ENCODE measurements at places on chromosomes 11 and 22.

DNA sequence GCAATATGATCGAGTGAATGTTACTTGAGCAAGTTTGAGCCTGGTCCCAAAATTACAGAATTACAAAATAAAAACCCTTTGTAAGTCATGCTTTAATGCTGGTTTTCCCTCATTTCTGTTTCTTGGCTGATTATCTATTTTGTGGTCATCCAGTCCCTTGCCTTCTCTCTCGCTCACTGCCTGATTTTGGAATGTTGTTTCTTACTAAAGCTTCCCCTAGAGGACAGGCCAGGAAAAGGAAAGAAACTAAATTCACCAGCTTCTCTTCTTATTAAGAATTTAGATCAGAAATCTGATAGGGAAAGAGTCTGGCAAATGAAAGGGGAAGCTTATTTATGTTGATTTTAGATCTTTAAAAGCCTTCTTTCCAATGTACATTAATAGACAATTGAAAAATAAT is 16.6 kb upstream of the BDNF start:
- DNase-seq: no peak

GRCh38 chr11:69797156-69797555 is 22.0 kb upstream of the FGF4 start:
- DNase-seq: no peak

DNA sequence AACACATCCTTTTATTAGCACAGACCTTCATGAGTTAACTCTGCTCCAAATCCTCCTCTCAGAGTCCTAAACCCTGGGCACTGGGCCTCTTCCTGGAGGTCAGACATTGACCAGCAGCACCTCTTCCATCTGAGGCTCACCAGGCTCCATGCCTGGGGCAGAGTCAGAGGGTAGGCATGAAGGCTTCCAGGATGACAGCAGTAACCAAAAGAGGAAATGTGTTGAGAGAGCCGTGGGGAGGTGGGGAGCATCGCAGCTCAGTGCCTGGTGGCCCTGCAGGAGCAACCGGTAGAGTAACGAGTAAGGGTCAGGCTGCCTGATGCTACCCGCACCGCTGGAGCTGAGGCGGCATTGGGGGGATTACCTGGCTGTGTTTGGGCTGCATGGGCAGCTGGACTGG is 9.4 kb upstream of the NAV2 start:
- no peak for DNase-seq

- peak; percentile 40 for DNase-seq
These were observed at the start of gene ESAM for GRCh38 chr11:124762105-124762623. TSS of gene ESAM (minus strand) at chr11:124762290. CDS start at chr11:124762154, 136 bp downstream.

DNA sequence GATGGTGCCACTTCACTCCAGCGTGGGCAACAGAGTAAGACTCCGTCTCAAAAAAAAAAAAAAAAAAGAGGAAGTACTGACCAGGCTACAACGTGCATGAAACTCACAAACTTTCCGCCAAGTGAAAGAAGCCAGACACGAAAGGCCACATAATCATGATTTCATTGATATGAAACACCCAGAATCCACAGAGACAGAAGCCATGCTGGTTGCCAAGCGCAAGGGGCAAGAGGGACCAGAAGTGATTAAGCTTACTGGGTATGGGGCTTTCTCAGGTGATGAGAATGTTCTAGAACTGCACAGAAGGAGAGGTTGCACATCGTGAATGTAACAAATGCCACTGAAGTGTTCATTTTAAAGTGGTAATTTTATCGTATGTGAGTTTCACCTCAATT is 60.9 kb downstream of the CELSR1 start:
- DNase-seq: no peak

- DNase-seq: no peak
These were observed 51.7 kb downstream of the GRAMD4 start for GRCh38 chr22:46671824-46672432.

DNA sequence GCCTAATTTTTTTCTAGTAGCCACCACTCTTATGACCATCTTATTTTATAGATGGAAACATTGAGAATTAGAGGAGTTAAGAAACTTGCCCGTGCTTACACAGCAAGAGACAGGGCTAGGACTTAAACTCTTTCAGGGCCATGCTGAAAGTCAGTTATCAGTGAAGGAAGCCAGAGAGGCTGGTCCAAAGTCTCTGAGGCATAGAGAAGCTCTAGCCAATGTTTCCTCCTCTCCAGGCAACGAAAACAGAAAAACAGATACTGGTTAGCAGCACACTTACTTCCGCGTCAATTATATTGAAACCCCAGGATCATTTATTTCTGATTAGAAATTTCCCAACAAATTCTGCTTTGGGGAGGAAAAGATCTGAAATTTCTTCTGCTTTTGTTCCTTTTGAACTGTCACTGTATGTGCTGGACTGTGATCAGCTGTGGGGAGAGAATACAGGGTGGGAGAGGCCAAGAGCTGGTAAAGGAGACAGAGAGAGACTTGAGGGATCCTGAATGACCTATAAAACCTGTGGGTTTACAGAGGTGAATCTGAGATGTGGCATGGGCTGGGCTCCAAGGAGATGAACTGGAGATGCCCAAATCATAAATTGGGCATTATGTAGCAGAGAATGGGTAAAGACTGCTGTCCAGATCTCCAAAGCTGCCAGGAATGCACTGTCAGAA is 37.5 kb upstream of the CAPRIN1 start:
- no peak for DNase-seq

- DNase-seq: no peak
These were observed 10.0 kb downstream of the RHBDD3 start for GRCh38 chr22:29257751-29258181.

DNA sequence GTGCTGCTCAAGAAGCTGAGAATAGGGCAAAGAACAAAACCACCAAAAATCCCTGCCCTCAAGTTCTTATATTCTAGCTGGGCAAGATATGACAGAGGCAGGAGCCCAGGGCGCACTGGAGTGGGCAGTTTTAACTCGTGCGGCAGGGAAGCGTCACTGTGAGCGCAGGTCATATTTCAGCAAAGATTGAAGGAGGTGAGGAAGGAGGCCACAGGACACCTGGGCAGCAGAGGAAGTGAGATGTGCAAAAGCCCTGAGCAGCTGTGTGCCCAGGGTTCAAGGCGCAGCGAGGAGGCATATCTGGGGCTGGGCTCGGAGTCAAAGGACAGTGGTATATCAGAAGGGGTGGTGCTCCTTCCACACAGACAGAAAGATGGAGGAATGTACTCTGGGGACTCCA is 13.5 kb downstream of the KCNC1 start:
- DNase-seq: no peak

- peak; percentile 32 for DNase-seq
These were observed 101.6 kb upstream of the PARVA start for GRCh38 chr11:12275818-12276217.

- DNase-seq: no peak
These were observed 16.6 kb upstream of the GNB1L start for GRCh38 chr22:19871023-19871844.

GRCh38 chr22:39088685-39089032 is 8.4 kb upstream of the APOBEC3H start:
- DNase-seq: no peak

DNA sequence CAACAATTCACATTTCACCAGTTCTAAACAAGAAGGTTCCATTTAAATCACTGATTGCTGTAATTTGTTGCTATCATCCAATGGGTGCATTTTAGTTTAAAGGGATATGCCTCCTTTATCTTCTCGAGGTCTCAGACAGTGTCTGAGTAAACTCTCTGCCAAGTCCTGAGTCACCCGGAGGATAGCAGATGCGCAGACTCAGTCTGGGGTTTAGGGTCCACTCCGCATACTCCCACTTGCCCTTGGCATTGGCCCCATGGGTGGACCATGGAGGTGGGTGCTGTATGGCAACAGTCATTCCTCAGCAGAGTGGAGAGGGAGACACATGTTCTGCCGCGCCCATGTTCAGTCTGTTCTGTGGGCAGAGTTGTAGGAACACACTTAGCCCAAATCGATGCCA is 65.4 kb upstream of the CRTAM start:
- DNase-seq: no peak

DNA sequence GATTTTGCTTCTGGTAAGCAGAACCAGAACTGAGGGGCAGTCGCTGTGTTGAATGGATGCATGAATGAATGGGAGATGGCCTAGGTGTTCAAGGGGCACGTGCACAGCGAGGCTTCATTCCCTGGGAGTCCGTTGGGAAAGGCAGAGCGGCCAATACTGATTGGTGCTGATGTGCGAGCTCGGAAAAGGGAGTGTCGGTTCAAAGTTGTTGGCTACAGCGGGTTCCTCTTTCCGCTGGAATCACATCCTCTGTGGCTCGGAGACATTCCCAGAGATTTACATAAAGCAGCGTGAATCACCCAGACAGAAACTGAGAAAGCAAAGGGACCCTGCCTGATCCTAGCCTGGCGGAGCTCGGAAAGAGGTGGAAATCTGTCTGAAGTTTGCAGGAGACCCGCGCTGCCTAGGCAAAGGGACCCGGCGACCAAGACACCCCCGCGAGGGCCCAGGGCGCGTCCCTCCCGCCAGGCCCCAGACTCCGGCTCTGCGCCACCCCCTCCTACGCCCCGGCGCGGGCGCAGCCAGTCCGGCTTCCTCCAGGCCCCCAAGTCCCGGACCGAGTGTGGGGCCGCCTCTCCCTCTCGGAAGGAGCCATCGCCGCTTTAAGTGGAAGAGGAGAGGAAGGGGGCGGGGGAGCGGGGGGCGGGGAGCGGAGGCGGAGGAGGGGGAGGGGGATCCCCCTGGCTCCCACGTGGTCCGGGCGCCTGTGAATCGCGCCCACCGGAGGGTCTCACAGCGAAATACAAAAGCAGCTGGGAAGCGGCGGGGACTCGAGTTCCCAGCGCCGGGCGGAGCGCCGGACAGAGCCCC is at the start of gene FJX1:
FJX1 (plus strand) TSS at position 774 of the 810 bp plus-strand sequence. CDS start 177 bp downstream, outside the sequence.
- DNase-seq: peak; percentile 87

- DNase-seq: no peak
These were observed 2.5 kb upstream of the OR52D1 start for GRCh38 chr11:5486003-5486402.

GRCh38 chr11:63503492-63503891 is 2.4 kb upstream of the LGALS12 start:
- no peak for DNase-seq

DNA sequence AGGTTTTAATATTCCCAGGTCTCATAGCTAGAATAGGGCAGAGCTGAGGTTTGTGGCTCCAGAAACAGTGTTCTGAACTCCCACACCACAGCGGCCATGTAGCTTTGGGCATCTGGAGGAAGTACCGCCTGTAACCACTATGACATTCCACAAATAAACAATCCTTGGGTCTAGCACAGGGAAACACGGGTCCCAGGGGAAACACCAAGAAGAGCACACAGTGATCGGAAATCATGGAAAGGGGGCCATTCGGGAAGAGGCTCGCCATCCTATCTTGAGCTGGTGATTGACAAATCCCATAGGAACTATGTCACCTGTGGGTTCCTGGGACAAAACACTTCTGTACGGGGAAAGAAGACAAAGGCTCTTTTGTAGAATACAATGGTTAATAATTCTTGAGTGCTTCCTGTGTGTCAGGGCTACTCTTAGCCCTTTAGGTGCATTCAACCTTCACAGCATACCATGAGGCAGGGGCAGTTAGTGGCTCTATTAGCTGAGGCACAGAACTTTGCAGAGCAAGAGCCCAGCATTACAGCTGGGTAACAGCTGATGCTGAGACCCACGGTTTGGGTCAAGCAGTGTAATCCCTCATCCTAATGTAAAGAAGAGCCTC is 514.2 kb downstream of the NTM start:
- no peak for DNase-seq

GRCh38 chr11:10918275-10918674 is 60.4 kb upstream of the ZBED5 start:
- DNase-seq: no peak

DNA sequence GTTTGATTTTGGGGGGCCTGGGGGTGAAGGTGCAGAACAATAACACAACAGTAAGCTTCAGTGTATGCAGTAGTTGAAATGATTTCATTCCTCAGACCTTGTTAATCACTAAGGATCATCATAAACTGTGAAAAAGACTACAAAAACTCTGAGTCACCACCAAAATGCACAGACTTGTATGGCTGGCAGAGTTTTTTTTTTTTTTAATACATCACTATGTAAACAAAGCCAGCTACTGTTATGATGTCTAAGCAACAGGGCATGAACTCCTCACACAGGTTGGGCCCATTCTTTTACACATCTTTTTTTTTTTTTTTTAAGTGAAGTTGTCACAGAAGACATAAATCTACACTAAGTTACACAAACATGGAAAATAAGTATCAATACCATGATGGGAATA is 311.9 kb downstream of the GUCY1A2 start:
- no peak for DNase-seq

- peak; percentile 39 for DNase-seq
These were observed 637 bp downstream of the DRD2 start for GRCh38 chr11:113474362-113475159.

- peak; percentile 39 for DNase-seq
These were observed 6.8 kb upstream of the FAM111A start for GRCh38 chr11:59135648-59136461.

GRCh38 chr11:8267831-8268529 is 4.3 kb upstream of the LMO1 start:
- no peak for DNase-seq

- DNase-seq: no peak
These were observed 283.8 kb downstream of the CADM1 start for GRCh38 chr11:115220423-115220822.

DNA sequence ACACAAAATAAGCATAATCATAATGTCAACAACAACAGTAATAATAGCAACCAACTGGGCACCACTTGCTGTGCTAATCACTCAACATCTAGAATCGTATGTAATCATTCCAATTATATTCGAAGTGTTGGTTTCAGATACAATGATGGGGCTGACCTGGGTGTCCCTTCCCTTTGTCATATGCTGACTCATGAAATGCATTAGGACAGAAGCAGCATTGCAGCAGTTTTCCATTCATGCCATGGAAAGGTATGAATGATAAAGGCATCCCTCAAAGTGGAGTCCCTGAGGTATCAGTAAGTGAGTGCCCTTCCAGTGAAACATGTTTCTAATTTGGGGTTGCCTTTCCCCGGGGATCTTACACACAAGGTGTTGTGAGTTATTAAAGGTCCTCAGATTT is 46.3 kb upstream of the ANO3 start:
- DNase-seq: no peak

DNA sequence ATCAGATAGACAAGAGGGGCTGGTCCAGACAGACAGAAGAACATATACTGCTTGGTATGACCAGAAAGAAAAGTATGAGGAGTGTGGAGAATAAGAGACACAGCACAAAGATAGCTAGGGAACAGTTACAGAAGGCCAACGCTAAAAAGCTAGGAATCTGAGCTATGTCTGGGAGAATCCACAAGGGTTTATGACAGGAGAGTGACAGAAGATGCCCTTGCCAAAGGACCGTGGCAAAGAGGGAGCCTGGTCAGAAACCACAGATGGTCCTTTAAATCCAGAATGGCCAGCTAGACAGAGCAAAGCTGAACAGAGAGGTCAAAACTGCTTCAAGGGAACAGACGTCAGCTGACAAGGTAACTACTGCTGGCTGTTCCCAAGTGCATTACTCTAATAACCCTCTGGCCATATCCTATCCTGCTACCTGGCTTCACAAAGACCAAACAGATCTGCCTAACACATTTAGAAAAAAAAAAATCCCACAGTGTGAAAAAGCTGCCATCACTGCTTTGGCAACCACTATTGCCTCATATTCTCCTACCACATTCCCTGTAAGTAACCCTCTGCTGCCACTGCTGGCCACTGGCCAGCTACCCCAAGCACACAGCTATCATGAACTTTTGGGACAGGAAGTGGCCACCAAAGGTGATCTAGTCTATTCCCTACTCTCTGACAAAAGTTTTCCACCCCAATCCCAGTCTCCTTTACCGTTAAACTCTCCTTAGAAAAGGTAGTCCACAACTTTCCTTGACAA is 7.3 kb downstream of the SERGEF start:
- DNase-seq: no peak

Data from dermis microvascular lymphatic vessel endothelial cell (primary cell).